Central memory CD8-positive, alpha-beta T cell (primary cell): ENCODE measurements at places on chromosomes 16 and 17.

GRCh38 chr17:32495359-32496231 lies 8.8 kb downstream of the CDK5R1 start:
- no peak for DNase-seq

DNA sequence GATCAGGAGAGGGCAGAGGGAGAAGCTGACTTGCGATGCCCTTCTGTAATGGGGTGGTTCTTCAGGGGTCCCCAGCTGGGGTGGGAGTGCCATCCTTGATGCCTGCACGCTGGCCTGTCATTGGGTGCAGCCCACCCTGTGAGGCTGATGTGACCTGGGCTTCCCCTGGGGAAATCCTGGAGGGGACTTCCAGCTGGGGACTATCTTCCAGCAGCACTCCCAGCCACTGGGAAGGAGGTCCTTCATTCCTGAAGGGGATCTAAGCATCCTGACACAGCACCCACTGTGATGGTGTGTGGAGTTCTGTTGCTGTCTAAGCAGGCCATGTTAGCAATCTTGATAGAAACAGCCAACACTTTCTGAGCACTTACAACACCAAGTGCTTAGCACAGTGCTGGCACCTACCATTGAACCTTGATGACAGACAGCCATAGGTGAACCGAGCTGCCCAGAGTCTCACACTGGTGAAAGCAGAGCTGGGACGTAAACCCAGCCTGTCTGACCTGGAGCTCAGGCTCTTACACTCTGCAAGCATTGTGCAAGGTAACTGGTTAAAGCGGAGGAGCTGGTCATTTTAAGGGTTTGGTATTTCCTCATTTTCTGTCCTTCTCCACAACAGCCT lies 211.3 kb downstream of the CCDC182 start:
- DNase-seq, result no peak

GRCh38 chr16:88869673-88869980 lies 3.2 kb upstream of the PABPN1L start:
- DNase-seq, result no peak

GRCh38 chr16:56505181-56505580 lies 14.6 kb downstream of the BBS2 start:
- no peak for DNase-seq

DNA sequence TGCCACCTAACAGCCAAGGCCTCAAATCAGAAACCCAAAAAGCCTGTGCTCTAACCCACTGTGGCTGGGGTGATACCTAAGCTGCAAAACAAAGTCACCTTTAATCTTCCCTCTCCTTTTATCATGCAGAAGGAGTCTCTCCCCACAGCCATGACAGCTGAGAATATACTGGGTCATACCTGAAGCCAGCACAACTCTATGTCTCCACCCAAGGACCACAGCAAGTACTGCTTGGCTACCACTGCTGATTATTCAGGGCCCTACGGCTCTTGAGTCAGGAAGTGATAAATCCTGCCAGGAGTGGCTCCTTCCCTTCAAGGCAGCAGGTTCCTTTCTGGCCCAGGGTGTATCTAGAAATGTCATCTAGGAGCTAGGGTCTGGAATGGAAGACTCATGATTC lies 151.5 kb upstream of the TOM1L1 start:
- no peak for DNase-seq

DNA sequence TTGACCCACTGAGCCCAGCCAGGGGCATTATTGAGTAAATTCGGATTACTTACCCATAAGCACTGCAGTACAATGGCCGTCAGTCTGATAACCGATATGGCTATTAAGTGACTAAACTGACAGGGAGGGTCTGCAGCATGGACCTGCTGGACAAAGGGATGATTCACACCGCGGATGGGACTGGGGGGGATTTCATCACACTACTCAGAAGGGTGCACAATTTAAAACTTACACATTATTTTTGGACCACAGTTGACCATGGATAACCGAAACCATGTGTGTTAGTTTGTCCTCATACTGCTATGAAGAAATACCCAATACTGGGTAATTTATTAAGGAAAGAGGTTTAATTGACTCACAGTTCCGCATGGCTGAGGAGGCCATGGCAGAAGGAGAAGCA lies 106.5 kb downstream of the ABCC6 start:
- no peak for DNase-seq

- no peak for DNase-seq
Measured at GRCh38 chr17:27986805-27987684, 55.4 kb upstream of the NLK start.

GRCh38 chr17:80695979-80696378 lies 151.3 kb downstream of the RPTOR start:
- no peak for DNase-seq

GRCh38 chr17:60641810-60642220 lies 35.8 kb upstream of the BCAS3 start:
- peak; percentile 24 for DNase-seq

- DNase-seq, result no peak
Measured at GRCh38 chr16:23579371-23579770, 16.7 kb downstream of the NDUFAB1 start.

GRCh38 chr17:8910969-8911604 lies 43.6 kb upstream of the PIK3R6 start:
- DNase-seq, result no peak

DNA sequence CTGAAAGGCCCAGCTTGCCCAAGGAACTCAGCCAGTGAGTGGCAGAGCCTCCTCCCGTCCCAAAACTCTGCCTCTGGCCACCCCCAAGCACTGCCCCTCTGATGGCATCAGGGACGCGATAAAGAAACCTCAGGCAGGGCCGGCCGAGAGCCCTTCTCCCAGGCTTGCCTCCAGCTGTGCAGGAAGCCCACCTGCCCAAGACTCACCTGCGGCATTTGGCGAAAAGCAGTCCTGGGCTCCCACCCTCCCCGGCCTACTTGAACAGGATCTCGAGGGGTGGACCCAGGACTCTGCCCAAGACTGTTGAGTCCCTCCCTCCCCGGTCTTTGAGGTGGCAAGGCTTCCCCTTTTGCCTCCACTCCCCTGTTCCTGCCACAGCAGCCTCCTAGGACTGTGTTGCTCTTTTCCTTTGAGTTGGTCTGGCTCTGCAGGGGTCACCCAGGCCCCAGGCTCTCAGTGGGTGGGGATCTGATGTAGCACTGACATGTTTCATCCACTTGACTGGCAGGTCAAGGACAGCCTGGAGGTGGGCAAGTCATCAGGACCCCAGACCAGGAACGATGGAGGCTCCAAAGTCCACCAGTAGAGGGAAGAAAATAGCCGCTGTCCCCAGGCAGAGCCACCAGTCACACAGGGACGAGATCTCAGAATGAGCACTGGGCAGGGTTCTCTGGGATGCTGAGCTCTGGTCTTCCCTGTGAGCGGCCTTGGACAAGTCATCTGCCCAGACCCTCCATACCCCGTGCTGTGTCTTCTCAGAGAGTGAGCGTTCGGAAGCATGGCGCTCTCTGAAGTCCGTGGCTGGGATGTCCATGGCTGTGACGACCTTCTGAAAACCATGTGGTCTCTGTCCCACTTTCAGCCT lies 111.0 kb upstream of the TNRC6C start:
- DNase-seq, result no peak

DNA sequence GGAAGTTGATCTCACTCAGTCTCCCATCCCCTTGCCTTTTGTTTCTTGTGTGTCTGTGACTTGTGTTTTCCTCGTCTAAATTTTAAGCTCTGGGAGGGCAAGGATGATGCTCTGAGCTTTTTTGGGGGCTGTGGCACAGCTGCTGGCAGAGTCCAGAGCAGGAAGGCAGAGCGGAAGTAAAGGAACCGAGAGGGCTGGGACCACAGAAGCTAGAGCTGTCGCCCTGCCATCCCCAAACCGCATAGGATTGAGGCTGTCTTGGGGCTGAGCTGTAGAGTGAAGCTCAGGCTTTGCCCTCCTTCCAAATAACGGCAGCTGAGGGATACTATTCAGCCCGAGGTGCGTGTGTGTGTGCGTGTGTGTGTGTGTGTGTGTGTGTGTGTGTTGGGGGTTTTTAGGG lies 3.8 kb upstream of the DNAH2 start:
- no peak for DNase-seq

DNA sequence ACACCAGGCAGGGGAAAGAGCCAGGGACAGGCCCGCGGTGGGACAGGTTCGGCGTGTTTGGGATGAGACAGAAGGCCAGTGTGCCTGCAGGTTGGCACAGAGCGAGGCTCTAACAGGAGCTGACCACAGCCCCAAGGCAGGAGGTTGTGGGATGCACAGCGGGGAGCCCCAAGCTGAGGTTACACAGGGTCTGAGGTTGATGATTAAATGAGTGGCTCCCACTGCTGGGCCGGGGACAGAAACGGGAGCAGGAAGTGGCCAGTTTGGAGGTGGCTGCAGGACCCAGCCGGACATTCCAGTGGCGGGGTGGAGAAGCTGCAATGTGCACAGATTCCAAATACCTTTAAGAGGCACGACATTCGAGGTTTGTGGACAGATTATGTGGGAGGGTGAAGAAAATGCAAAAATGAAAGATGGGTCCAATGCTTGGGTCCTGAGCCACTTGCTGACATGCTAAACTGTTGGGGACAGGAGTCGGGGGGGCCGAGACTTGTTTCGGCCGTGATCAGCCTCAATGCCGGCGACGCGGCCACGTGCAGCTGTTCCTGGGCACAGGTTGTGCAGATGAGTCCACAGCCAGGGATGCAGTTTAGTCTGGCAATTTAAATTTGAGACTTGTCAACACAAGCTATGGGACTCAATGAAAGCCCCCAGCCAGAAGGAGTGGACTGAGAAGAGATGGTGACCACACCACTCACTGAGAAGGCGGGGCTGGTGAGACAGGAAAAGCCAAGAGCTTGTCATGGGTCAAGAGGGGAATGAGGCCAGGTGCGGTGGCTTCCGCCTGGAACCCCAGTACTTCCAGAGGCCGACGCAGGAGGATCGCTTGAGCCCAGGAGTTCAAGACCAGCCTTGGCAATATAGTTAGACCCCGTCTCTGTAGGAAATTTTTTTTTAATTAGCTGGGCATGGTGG lies 8.7 kb downstream of the ENPP7 start:
- DNase-seq, result no peak

GRCh38 chr16:80341263-80341662 lies 199.5 kb upstream of the DYNLRB2 start:
- no peak for DNase-seq

DNA sequence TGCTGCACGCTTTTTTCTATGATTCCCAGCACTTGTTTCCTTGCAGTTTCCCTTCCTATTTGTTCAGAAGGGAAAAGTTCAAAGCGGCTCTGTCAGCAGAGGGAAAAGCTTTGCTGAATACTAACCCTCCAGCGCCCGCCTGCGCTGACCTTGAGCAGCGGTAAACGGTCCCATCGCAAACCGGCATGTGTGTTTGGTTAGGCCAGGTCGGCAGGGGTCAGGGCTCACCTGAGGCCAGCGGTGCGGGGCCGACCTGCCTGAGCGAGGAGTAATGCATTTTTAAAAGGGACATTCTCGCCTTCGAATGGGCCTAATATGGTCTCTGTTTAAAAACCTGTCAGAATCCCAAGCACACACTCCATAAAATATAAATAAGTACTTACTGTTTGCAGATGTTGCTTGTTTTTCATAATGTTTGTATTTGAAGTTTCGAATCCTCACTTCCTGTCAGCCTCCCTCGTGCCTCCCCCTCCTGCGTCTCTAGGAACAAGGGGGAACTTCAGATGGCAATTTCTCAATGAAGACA lies 110.1 kb downstream of the IRX3 start:
- no peak for DNase-seq

- DNase-seq, result no peak
Measured at GRCh38 chr16:66845791-66846221, 1.6 kb downstream of the CA7 start.

DNA sequence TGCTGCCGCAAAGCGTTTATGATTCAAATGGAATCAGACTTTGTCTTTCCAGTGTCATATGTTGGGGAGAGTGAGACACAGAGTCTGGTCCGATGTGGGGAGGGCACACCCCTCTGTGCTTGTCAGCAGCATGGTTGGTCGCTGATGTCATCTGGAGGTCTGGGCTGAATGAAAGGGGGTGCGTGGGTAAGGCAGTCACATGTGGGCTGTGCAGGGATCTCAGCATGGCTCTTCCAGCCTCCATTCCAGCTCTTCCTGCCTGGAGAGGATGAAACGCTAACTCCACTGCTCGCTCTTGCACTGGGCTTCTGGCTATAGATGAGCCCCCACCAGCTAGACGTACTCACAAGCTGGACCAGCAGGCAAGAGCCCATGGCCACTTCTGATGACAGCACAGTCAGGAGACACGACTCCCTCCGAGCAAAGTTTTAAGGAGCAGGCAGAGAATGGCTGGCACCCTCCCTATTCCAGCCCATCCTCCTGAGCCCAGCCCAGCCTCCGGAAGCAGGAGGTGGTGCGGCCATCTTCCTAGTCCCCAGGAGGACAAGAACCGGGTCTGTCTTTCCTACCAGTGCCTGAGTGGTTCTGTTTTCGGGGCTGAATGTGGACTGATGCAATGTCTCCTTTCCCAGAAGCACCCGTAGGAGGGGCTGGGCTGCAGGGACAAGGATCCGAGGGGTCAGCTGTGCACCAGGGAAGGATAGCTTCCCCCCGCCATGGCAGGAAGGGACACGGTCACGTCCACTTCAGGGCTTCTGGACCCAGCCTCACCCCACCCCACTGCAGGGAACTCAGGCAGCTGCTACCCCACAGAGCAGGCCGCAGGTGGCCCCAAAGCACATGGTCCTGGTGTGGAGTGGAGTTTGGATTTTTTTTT lies 41.5 kb upstream of the CBFA2T3 start:
- DNase-seq, result no peak

GRCh38 chr17:17491546-17491988 lies 4.6 kb downstream of the RASD1 start:
- DNase-seq, result no peak

DNA sequence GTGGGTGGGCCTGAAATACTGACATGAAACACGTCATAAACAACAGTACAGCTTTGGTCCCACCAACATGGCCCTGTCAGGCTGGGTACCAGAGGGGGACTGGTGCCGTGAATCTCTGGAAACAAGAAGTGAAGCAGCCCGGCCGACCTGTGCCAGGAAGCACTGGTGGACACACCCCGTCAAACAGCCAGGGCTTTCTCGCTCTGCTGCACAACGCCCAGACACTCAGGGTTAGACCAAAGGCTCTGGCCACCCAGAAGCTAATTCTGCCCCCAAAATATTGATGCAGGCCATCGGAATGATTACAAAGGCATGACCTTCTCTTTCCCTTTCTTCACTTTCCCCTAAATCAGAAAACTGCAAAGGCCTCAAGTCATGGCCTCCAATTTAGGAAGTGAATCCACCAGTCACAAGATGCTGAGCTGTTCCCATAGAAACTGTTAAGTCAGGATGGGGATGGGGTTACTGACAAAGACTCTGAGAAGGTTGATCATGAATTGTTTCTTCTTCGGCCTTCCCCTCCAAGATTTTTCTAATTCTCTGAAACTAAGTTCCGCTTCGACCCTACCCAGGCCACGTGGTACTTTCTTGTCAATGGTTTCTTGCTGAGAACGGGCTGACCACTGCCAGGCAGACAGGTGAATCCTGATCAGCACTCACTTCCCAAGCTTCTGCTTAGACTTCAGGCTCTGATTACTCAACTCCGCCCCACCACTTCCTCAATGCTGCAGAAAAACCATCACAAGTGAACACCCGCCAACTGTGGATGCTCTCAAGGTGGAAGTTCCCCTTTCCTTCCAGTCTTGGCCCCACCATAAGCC lies 6.7 kb downstream of the PITPNA start:
- DNase-seq, result no peak

GRCh38 chr16:4364196-4365013 lies 7.2 kb upstream of the VASN start:
- DNase-seq, result no peak
